ENCODE measurements at places on chromosomes 7 and 10. TPM values are rescaled to one million over a fixed set of nuclear protein-coding genes. Genes with fewer than 3 reads are reported as not detected.

Gene HMX2
- polyA plus RNA-seq: not detected

Gene AMPH
- polyA plus RNA-seq: not detected

GRCh38 chr10:117439243-117439912 lies 64.1 kb upstream of the PDZD8 start:
- no peak for DNase-seq
- peaks cover 3% of the 10 kb centered on the region for H3K4me1 ChIP-seq
- H3K27me3 ChIP-seq: no peaks in the 10 kb centered on the region
- no peaks in the 10 kb centered on the region for H3K36me3 ChIP-seq
- H3K4me3 ChIP-seq: no peak overlapping the region

Gene TAC1
- not detected for polyA plus RNA-seq

Gene COL28A1
- 0.18 TPM for polyA plus RNA-seq

- no peaks in the 10 kb centered on the region for H3K36me3 ChIP-seq
- H3K4me3 ChIP-seq: no peak overlapping the region
- peak overlapping the region; percentile 55 for H3K27ac ChIP-seq
- DNase-seq: no peak
- peaks cover 86% of the 10 kb centered on the region for H3K4me1 ChIP-seq
Observed at GRCh38 chr10:119313024-119313423, 105.7 kb downstream of the GRK5 start.

Gene PBLD
- 0.40 TPM for polyA plus RNA-seq

GRCh38 chr10:74118804-74119203 lies 31.8 kb downstream of the AP3M1 start:
- no peaks in the 10 kb centered on the region for H3K27me3 ChIP-seq
- H3K27ac ChIP-seq: peak overlapping the region; percentile 40
- no peak overlapping the region for H3K4me3 ChIP-seq
- no peaks in the 10 kb centered on the region for H3K4me1 ChIP-seq
- DNase-seq: no peak

Gene OR6B1
- not detected for polyA plus RNA-seq

- H3K4me3 ChIP-seq: no peak overlapping the region
- H3K36me3 ChIP-seq: peaks cover 2% of the 10 kb centered on the region
- no peaks in the 10 kb centered on the region for H3K4me1 ChIP-seq
- H3K27me3 ChIP-seq: no peaks in the 10 kb centered on the region
- DNase-seq: no peak
- H3K27ac ChIP-seq: no peak overlapping the region
Observed at GRCh38 chr7:130554481-130554880, 62.6 kb downstream of the MEST start.

GRCh38 chr10:54961040-54961439 lies 160.0 kb upstream of the PCDH15 start:
- no peaks in the 10 kb centered on the region for H3K4me1 ChIP-seq
- H3K27ac ChIP-seq: no peak overlapping the region
- DNase-seq: no peak
- H3K27me3 ChIP-seq: no peaks in the 10 kb centered on the region

DNA sequence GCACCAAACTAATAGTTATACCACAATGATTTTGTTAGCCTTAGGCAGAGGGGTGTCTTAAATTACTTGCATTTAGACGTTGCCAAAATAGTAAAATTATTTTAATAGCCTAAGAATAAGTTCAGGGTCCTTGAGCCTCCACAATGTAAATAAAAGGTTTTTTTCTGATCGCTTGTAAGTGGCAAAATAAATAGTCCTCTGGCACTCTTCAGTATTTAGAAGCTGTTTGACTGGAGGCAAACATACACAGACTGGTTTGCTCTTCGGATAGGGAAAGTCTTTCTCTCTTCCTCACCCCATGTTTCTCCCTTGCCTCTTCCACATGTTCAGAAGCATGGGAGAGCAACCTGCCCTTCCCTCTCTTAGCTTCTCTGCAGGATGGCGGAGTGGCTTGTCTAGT lies 49.5 kb upstream of the FAM180A start:
- no peak overlapping the region for H3K27ac ChIP-seq
- peaks cover 5% of the 10 kb centered on the region for H3K4me1 ChIP-seq
- no peak overlapping the region for H3K4me3 ChIP-seq

Gene GIMAP8
- polyA plus RNA-seq: 0.52 TPM

DNA sequence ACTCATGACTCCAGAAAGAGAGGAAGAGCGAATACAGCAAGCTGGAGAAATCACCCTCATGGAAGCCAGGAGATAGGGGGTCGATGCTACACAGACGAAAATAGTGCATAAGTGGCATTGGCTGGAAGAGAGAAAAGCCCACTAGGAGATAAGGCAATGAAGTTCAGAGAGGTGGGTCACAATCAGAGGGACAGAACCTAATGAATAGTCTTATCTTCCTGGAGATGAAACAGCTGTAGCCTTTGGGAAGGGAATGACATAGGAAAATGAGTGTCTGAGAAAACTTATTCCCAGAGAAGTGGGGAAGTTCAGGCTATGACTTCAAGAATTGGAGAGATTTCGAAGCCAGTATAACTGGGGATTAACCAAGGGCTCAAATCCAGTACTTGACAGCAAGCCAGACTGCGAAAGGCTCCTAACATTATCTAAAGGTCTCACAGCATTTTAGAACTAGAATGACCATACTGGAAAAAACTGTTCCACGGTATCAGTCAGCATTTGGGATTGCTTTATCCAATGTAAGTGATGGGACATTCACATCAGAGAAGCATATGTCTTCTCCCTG lies 211.1 kb downstream of the ZNF365 start:
- DNase-seq: no peak
- H3K36me3 ChIP-seq: no peaks in the 10 kb centered on the region
- H3K27me3 ChIP-seq: no peaks in the 10 kb centered on the region
- H3K4me3 ChIP-seq: no peak overlapping the region
- no peaks in the 10 kb centered on the region for H3K4me1 ChIP-seq

Gene GALNT11
- 13.7 TPM for polyA plus RNA-seq

- H3K4me1 ChIP-seq: no peaks in the 10 kb centered on the region
- H3K27ac ChIP-seq: no peak overlapping the region
- no peaks in the 10 kb centered on the region for H3K36me3 ChIP-seq
- peak; percentile 15 for DNase-seq
- H3K4me3 ChIP-seq: no peak overlapping the region
- H3K27me3 ChIP-seq: no peaks in the 10 kb centered on the region
Observed at GRCh38 chr10:78211561-78212051, 177.9 kb downstream of the RPS24 start.

- DNase-seq: peak; percentile 70
- H3K36me3 ChIP-seq: peaks cover 1% of the 10 kb centered on the region
- H3K4me3 ChIP-seq: peak overlapping the region; percentile 92
- no peaks in the 10 kb centered on the region for H3K27me3 ChIP-seq
Observed at GRCh38 chr10:110568055-110568735, 700 bp downstream of the SMC3 start.

Gene CASD1
- 19.0 TPM for polyA plus RNA-seq

Gene LRGUK
- polyA plus RNA-seq: 0.65 TPM

- H3K4me1 ChIP-seq: no peaks in the 10 kb centered on the region
- no peak overlapping the region for H3K4me3 ChIP-seq
- H3K27me3 ChIP-seq: no peaks in the 10 kb centered on the region
- H3K27ac ChIP-seq: no peak overlapping the region
Observed at GRCh38 chr10:82377608-82378007, 502.6 kb downstream of the NRG3 start.

- H3K4me3 ChIP-seq: no peak overlapping the region
- no peaks in the 10 kb centered on the region for H3K36me3 ChIP-seq
- no peaks in the 10 kb centered on the region for H3K27me3 ChIP-seq
- DNase-seq: peak; percentile 38
- H3K27ac ChIP-seq: no peak overlapping the region
Observed at GRCh38 chr10:89369156-89370105, 8.4 kb upstream of the IFIT1B start.

Gene TMEM270
- not detected for polyA plus RNA-seq

DNA sequence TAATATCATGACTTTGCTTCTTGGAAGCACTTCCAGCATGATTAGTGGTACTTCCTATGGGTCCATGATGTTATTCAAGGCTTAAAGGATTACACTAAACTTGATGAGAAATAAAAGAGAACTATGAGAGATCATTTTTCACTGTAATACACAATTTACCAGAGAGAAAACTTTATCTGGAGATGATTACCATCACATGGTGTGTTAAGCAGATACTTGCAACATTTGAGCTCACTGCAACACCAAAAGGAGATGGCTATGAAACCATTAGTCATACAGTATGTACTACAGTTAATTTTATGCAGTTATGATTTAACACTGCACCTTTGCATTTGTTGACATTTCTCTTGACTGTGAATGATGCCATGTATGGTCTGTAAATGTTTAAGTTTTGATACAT lies 311.3 kb upstream of the AOAH start:
- no peaks in the 10 kb centered on the region for H3K4me1 ChIP-seq
- peaks cover 19% of the 10 kb centered on the region for H3K36me3 ChIP-seq
- no peak for DNase-seq

- H3K27ac ChIP-seq: no peak overlapping the region
- H3K27me3 ChIP-seq: no peaks in the 10 kb centered on the region
- H3K36me3 ChIP-seq: no peaks in the 10 kb centered on the region
- H3K4me3 ChIP-seq: no peak overlapping the region
Observed at GRCh38 chr7:13834328-13834761, 155.1 kb downstream of the ETV1 start.

DNA sequence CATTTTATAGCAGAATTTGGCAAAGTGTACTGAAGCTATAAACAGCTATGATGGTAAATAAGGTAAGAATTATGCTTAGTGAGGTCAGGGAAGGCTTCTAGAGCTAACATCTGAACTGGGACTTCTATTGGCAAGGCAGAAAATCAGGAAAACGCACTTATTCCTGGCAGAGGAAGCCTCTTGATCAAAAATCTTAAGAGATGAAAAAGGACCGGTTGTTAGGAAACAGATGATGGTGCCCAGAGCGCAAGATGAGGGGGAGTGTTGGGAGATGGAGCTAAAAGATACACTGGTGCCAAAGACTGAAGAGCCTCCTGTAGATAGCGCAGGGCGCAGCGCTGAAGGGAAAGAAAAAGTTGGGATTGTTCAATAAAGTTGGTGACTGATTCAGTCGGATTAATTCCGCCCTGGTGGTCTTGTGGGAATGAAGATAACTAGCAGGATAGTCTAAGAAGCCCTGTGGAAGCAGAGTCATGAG lies 550 bp upstream of the CALU start:
- H3K4me3 ChIP-seq: peak overlapping the region; percentile 51
- peak overlapping the region; percentile 60 for H3K27ac ChIP-seq

DNA sequence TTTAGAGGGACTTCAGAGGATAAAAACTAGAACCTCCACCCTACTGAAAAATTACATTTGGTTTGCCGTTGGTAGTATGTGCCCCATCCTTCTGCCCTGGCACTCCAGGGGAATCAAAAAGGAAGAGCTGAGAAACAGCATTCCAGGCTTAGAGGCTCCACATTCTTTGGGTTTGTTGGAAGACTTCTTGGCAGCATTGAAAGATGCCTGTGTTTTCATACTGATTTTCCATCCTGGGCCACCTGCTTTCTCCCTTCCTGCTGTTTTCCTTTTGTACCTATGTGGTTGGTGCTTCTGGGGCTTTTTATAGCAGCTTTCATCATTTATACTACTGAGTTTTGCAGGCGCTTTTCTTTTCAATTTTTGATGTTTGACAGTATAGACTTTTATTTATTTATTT lies 61.7 kb downstream of the AUTS2 start:
- no peak for DNase-seq
- H3K27me3 ChIP-seq: no peaks in the 10 kb centered on the region
- H3K36me3 ChIP-seq: no peaks in the 10 kb centered on the region
- H3K4me3 ChIP-seq: no peak overlapping the region
- no peak overlapping the region for H3K27ac ChIP-seq
- H3K4me1 ChIP-seq: peaks cover 22% of the 10 kb centered on the region

DNA sequence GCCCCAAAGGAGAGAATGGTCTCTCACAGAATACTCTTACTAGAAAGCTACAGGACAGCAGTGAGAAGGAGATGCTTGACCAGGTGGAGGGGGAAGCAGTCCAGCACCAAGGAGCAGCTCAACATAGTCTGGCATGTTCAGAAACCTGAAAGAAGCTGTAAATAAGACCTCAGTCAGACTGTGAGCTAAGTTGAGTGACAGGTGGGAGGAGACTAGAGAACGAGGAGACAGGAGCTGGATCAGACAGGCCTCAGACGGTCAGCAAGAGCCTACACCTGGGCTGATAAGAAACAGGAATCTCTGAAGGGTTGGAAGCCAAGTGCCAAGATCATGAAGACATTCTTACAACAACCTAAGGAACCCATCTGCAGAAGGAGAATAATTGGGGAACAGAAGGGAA lies 54.5 kb downstream of the ELMO1 start:
- no peak overlapping the region for H3K4me3 ChIP-seq
- no peaks in the 10 kb centered on the region for H3K27me3 ChIP-seq
- DNase-seq: no peak

DNA sequence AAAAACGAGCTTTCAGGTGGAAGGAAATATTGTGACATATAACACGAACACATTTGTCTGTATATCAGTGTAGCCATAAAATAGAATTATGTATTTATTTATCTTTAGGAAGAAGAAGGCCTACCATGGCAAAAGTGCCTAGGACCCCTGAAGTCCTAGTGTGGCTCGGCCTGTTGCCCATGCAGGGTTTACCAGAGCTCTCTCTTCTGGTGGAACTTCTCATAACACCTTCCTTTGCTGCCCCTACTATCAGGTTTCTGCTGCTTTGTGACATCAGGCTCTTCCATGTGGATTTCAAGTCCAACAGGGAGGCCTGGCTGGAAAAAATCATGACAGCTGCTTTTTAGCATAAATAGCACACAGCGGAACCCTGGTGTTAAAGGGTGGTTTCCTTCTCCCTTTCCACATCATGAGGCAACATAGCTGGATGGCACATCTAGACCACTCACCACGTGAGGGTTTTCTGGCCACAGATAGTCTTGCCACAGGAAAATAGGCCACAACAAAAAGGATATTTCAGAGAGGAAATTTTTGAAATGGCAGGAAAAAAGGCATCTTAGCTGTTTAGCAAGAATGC lies 44.8 kb upstream of the ADO start:
- DNase-seq: no peak
- H3K36me3 ChIP-seq: no peaks in the 10 kb centered on the region
- peaks cover 2% of the 10 kb centered on the region for H3K27me3 ChIP-seq

DNA sequence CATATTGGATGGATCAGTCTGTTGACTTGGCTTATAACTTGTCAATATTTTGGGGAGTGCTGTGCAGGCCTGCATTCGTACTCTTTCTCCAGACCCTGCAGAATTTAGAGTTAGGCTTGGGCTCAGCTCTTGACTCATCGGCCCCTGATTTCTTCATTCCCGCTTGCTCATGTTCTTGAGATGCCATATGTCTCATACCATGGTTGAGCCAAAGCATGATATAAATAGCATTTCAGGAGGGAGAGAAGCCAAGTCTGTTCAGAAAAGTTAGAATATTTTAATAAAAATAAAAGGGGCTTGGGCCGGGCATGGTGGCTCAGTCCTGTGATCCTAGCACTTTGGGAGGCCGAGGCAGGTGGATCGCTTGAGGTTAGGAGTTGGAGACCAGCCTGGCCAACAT lies 898.1 kb downstream of the TYW1 start:
- DNase-seq: no peak
- H3K36me3 ChIP-seq: no peaks in the 10 kb centered on the region
- no peak overlapping the region for H3K4me3 ChIP-seq
- H3K27me3 ChIP-seq: no peaks in the 10 kb centered on the region
- H3K27ac ChIP-seq: no peak overlapping the region

DNA sequence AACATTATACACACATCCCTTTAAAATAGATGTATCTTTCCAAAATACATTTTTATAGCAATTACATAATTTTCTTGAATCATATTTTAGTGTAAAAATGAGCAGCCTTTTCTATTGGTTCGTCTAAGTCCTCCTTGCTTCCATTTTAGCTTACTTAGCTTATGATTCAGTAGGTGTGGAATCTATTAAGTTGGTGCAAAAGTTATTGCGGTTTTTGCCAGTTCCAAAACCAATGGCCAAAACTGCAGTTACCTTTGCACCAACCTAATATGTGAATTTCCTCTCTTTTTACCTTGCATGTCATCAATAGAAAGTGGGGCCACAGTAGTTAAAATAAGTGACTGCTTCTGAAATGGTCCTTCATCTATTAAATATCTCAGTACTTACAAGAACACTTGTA lies 279.0 kb downstream of the OTUD1 start:
- H3K27me3 ChIP-seq: no peaks in the 10 kb centered on the region
- H3K4me3 ChIP-seq: no peak overlapping the region
- H3K27ac ChIP-seq: no peak overlapping the region

Gene HOXA10
- not detected for polyA plus RNA-seq

Gene WEE2
- polyA plus RNA-seq: not detected
